Caki2 (cell line): ENCODE measurements at places on chromosomes 1 and 21. TPM values are rescaled to one million over a fixed set of nuclear protein-coding genes. Genes with fewer than 3 reads are reported as not detected.

GRCh38 chr1:166327886-166328285 is 161.1 kb upstream of the FAM78B start:
- no peak for DNase-seq

EXTL1 gene
- not detected in 2 replicates for total RNA-seq

GRCh38 chr1:242081446-242081845 is 82.5 kb upstream of the MAP1LC3C start:
- DNase-seq, result no peak

PRAMEF27 gene
- total RNA-seq, result not detected in 2 replicates

FAM177B gene
- total RNA-seq, result 1.4 TPM in 1 of 2 replicates, not detected in the other

GRCh38 chr1:201468844-201469644 is at the start of gene PHLDA3:
PHLDA3 (minus strand) TSS chr1:201469188; CDS start chr1:201468786, 402 bp downstream.
- DNase-seq, result peak; percentile 79

GRCh38 chr1:62589321-62589720 is 8.0 kb upstream of the ANGPTL3 start:
- DNase-seq, result no peak

GRCh38 chr1:48793863-48794262 is 17.2 kb upstream of the BEND5 start:
- DNase-seq, result no peak

DNAJC28 gene
- total RNA-seq, result not detected in 2 replicates

DNA sequence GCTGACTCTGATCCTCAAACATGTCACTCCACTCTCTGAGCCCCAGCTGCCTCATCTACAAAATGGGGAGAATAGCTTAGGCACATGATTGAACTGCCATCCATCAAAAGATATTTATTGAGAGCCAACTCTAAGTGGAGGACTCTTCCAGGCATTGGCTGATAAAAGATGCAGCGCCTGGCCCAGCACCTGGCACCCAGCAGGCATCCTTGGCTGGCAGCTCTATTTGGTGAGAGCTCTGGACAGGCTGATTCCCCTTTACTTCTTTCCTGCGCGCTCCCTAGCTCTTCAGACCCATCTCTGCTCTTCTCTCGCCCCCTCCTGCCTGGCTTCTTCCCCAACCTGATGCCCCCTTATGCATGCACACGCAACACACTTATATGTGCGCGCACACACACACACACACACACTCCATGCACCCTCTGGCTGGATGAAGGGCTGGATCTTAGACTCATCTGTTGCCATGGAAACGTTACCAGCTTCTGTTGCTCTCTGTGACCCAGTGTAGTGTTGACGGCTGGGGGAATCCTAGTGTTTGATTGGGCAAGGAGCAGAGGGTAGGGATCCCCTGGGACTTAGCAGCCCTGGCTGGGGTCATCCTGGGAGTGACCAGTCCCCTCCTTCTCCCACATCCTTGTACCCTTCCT is 49.3 kb downstream of the VWA5B1 start:
- no peak for DNase-seq

DNA sequence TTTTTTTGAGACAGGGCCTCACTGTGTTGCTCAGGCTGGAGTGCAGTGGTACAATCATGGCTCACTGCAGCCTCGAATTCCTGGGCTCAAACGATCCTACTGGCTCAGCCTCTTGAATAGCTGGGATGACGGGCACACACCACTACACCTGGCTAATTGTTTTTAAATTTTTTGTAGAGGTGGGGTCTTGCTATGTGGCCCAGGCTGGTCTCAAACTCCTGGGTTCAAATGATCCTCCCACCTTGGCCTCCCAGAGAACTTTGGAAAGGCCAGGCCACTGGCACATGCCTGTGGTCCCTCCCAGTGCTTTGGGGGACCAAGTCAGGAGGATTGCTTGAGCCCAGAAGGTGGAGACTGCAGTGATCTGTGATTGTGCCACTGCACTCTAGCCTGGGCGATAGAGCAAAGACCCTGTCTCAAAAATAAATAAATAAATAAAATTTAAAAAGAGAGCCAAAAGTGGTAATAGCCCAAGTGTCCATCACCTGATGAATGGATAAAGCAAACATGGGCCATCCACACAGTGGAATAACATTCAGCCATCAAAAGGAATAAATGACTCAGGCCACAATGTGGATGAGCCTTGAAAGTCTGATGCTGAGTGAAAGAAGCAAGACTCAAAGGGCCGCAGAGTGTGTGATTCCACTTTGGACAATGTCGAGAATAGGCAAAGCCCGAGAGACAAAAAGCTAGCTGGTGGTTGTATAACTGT is 40.8 kb downstream of the PRSS38 start:
- DNase-seq, result no peak

LCE1F gene
- total RNA-seq, result not detected in 2 replicates

F13B gene
- total RNA-seq, result not detected in 2 replicates

GJC2 gene
- total RNA-seq, result 0.10 TPM in 1 of 2 replicates, not detected in the other

- no peak for DNase-seq
Observed at GRCh38 chr1:219086956-219087469, 86.7 kb upstream of the LYPLAL1 start.

RIPK4 gene
- total RNA-seq, result 41.2 and 42.2 TPM in 2 replicates

- DNase-seq, result no peak
Observed at GRCh38 chr1:67838180-67838910, 5.1 kb upstream of the GNG12 start.

DNA sequence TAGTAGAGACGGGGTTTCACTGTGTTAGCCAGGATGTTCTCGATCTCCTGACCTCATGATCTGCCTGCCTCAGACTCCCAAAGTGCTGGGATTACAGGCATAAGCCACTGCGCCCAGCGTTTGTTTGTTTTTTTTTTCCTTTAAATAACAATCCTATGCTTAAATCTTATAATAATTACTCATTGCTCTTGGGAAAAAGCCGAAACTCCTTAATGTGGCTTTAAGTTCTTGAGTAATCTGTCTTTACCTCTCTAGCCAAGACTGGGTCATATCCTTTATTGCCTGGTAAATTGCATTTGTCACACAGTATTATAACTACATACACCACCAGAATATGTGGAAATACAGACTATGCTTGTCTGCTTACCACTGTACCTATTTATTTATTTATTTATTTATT is 97.1 kb downstream of the MACF1 start:
- no peak for DNase-seq

DNA sequence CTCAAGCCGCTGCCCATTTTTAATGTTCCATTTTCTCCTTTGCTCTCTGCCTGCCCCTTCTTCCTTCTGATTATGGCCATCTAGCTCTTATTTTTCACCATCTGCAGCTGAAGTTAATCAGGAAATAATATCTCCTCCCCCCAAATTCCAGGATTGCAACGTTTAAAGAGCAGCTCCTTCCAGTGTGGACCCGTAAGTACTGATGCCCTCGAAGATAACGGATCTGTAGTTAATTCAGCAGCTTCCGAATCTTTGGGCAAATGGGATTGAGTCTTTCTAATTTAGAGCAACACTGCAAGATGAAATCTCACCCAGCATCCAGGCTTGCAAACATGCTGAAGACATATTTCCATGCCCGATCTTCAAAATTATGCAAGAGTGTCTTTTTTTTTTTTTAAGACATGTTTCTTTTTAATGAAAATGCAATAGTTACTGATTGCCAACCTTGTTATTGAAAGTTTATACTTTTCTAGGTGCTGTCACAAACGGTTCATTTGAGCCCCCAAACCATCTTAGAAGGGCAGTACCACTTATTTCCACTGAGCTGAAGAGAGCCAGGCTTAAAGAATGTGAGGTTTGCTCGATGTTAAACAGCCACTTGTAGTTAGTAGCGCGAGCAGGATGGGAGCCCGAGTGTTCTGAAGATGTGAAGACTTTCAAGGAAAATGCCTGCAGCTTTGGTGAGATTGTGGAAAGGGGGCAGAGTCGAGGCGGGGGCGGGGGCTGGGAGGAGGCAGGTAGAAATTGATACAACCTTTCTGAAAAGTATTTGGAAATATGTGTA is 10.9 kb upstream of the RCAN3 start:
- DNase-seq, result no peak

RPS6KC1 gene
- total RNA-seq, result 11.6 and 13.1 TPM in 2 replicates

- DNase-seq, result no peak
Observed at GRCh38 chr1:230109895-230110667, 43.0 kb downstream of the GALNT2 start.
